Glutamatergic neuron (in vitro differentiated cells): ENCODE measurements at places on chromosomes 16 and 17.

GRCh38 chr17:21522755-21523336 lies 146.7 kb downstream of the KCNJ12 start:
- DNase-seq: no peak

DNA sequence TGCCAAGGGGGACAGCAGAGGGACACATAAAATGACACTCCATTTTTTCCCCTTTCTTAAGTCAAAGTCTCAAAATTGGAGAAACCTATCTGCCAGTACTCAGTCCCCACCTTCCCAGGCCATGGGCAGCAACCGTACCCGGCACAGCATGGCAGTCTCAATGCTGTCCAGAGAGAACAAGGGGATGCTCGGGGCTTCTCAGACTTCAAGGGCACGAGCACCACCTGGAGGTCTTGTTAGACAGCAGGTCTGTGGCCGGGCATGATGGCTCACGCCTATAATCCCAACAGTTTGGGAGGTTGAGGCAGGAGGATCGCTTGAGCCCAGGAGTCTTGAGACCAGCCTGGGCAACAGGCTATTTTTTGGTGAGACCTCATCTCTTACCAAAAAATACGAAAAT lies 3.2 kb downstream of the DNAH17 start:
- no peak for DNase-seq

- DNase-seq: no peak
Observed at GRCh38 chr17:78935419-78936323, 10.5 kb upstream of the TIMP2 start.

DNA sequence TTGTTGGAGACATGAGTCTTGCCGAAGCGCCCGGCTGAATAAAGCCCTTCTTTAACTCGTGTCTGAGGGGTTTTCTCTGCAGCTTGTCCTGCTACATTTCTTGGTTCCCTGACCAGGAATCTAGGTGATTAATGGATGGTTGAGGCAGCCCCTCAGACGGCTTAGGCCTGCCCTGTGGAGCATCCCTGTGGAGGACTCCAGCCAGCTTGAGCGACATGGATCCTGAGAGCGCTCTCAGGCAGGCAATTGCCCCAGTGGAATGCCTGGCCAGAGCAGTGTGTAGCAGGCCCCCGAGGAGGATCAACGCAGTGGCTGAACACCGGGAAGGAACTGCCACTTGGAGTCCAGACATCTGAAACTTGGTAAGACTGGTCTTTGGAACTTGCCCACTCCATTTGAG lies 17.3 kb upstream of the ENDOV start:
- DNase-seq: no peak
